ENCODE measurements at places on chromosomes 2 and 18.

- DNase-seq = no peak
Observed at GRCh38 chr2:105777506-105778055, 32.9 kb downstream of the NCK2 start.

DNA sequence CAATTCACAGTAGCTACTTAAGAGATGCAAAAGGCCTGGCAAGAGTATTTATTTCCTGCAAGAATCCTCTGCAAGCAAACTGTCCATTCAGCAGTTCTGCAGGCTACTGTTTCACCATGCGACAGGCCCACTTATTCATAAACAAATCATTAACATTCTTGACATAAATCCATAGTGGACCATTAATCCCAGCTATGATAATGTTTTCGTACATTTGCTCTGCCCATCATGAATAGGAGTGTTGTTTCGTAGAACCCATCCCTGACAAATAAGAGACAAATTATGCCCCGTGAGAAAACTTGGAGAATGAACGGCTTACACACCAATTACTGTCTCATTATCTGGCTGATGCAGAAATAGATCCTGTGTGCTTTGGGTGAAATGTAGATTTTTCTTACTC, 65.4 kb downstream of the PID1 start:
- no peak for DNase-seq

- DNase-seq = no peak
Observed at GRCh38 chr2:207640661-207641060, 15.5 kb upstream of the METTL21A start.

GRCh38 chr18:78974115-78974761, 5.4 kb upstream of the SALL3 start:
- DNase-seq = no peak

GRCh38 chr18:62730941-62731340, 15.6 kb downstream of the PHLPP1 start:
- no peak for DNase-seq
